Amniotic epithelial cell (primary cell): ENCODE measurements at places on chromosomes 6 and 20.

DNA sequence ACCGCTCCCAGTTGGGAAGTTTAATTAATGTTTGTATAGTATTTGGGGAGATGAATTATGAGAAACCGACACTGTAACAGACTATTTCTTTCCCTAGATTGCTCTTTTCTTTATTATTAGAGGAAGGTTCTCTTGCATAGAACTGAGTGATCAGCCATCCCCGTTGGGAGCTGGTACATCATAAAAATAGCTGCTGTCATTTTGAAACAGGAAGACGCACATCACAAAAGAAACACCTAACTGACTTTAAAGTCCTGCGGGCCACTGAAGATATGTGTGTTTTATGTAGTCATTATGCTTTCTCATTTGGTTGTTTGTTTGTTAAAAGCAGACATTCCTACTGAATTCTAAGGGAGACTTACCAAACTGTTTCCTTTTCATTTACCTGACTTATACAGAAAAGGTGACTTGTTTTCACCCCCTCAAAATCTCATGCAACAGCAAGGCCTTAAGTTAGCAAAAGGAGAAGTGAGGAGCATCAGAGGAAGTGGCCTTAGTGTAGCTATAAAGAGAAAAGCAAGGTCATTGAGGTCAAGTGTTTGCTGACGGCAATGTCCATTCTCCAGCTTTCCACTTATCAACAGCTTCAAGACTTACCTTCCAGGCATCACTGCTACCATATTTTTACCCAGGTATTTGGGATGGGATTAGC lies 91.0 kb downstream of the PKHD1 start:
- no peak for DNase-seq

DNA sequence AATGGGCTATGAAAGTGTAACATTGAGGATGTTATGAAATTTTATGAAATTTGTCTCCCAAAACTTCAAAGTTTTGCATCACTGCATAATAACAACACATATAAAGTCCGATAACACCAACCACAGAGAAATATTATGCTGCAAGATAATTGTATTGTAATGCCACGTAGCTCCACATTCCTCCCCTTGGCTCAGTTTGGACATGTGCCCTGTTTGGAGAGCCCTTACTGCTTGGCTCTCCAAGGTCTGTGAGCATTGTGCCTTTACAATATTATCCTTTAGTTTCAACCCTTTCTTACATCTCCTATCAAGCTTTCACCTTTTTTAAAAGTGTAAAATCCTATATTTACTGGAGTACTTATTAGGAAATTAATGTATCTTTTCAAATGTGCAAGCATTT lies 10.8 kb downstream of the HBS1L start:
- DNase-seq: no peak

GRCh38 chr20:37816003-37816402 lies 86.9 kb upstream of the VSTM2L start:
- DNase-seq: no peak

- no peak for DNase-seq
Observed at GRCh38 chr20:25476106-25477013, 68.9 kb downstream of the GINS1 start.

GRCh38 chr6:170038708-170039107 lies 252.2 kb downstream of the DLL1 start:
- DNase-seq: no peak
